ENCODE measurements at places on chromosomes 4 and X. TPM values are rescaled to one million over a fixed set of nuclear protein-coding genes. Genes with fewer than 3 reads are reported as not detected.

GRCh38 chr4:175065228-175065627, 147.1 kb downstream of the ADAM29 start:
- H3K4me3 ChIP-seq, result no peak overlapping the region
- H3K27me3 ChIP-seq, result no peaks in the 10 kb centered on the region
- no peak for DNase-seq
- no peak overlapping the region for H3K27ac ChIP-seq
- H3K4me1 ChIP-seq, result no peaks in the 10 kb centered on the region

MAGEH1 gene
- 27.5 TPM for total RNA-seq

CT45A2 gene
- total RNA-seq, result not detected

DNA sequence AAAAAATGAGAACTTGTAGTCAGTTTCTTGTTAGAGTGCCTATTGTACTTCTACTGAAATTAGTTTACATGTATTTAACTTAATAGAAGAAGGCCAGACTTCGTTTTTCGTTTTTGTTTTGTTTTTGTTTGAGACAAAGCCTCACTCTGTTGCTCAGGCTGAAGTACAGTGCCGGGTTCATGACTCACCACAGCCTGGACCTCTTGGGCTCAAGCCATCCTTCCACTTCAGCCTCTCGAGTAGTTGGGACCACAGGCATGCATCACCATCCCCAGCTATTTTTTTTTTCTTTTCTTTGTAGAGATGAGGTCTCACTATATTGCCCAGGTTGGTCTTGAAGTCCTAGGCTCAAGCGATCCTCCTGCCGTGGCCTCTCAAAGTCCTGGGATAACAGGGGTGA, 793.9 kb downstream of the ADGRL3 start:
- no peak for DNase-seq
- H3K27ac ChIP-seq, result no peak overlapping the region
- no peak overlapping the region for H3K4me3 ChIP-seq
- H3K4me1 ChIP-seq, result peaks cover 10% of the 10 kb centered on the region
- no peaks in the 10 kb centered on the region for H3K27me3 ChIP-seq
- no peaks in the 10 kb centered on the region for H3K36me3 ChIP-seq

GRCh38 chrX:34559325-34559724, 97.8 kb downstream of the TMEM47 start:
- no peaks in the 10 kb centered on the region for H3K27me3 ChIP-seq
- H3K4me1 ChIP-seq, result no peaks in the 10 kb centered on the region
- H3K4me3 ChIP-seq, result no peak overlapping the region
- H3K27ac ChIP-seq, result no peak overlapping the region
- DNase-seq, result no peak

DNA sequence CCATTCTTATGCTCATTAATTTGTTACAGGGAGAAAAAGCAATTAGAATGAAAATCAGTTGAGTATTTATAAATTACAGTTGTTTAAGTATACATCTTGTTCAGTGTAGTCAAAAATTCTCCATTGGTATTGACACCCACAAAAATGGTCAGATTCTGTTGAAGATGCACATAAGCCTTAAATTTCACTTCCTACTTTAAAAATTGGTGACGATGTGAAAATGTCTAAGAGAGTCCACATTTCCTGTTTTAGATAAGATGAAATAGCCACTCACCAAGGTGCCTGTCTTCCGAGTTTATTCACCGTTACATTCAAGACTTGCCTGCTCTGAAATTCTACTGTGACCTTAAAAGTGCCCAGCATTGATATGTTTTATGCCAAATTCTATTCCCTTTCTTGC, 93.6 kb downstream of the GPR143 start:
- H3K27me3 ChIP-seq, result no peaks in the 10 kb centered on the region
- peak overlapping the region; percentile 73 for H3K27ac ChIP-seq
- no peak for DNase-seq

F8A3 gene
- total RNA-seq, result 5.2 TPM

SHISA3 gene
- total RNA-seq, result 24.2 TPM

- DNase-seq, result no peak
- no peaks in the 10 kb centered on the region for H3K36me3 ChIP-seq
- H3K27ac ChIP-seq, result no peak overlapping the region
- H3K4me3 ChIP-seq, result no peak overlapping the region
- H3K27me3 ChIP-seq, result no peaks in the 10 kb centered on the region
- H3K4me1 ChIP-seq, result peaks cover 18% of the 10 kb centered on the region
Measured at GRCh38 chr4:164536814-164537213, 217.1 kb upstream of the SMIM31 start.

GRCh38 chr4:107255596-107255995, 219.5 kb upstream of the DKK2 start:
- no peaks in the 10 kb centered on the region for H3K36me3 ChIP-seq
- H3K27me3 ChIP-seq, result no peaks in the 10 kb centered on the region
- H3K4me1 ChIP-seq, result no peaks in the 10 kb centered on the region
- no peak for DNase-seq

- H3K36me3 ChIP-seq, result peaks cover 2% of the 10 kb centered on the region
- no peaks in the 10 kb centered on the region for H3K27me3 ChIP-seq
- H3K4me3 ChIP-seq, result no peak overlapping the region
- no peak overlapping the region for H3K27ac ChIP-seq
- peaks cover 5% of the 10 kb centered on the region for H3K4me1 ChIP-seq
Measured at GRCh38 chrX:136810493-136810892, 29.8 kb upstream of the ARHGEF6 start.

GRCh38 chr4:55386073-55386472, 9.7 kb upstream of the TMEM165 start:
- no peak for DNase-seq
- H3K4me1 ChIP-seq, result no peaks in the 10 kb centered on the region
- H3K27me3 ChIP-seq, result no peaks in the 10 kb centered on the region
- H3K4me3 ChIP-seq, result no peak overlapping the region
- no peak overlapping the region for H3K27ac ChIP-seq

All from neural crest cell (in vitro differentiated cells).